GM23248 (cell line): ENCODE measurements at places on chromosomes 2 and 18. TPM values are rescaled to one million over a fixed set of nuclear protein-coding genes. Genes with fewer than 3 reads are reported as not detected.

COX5B gene
- total RNA-seq, result 175 and 211 TPM in 2 replicates

DNA sequence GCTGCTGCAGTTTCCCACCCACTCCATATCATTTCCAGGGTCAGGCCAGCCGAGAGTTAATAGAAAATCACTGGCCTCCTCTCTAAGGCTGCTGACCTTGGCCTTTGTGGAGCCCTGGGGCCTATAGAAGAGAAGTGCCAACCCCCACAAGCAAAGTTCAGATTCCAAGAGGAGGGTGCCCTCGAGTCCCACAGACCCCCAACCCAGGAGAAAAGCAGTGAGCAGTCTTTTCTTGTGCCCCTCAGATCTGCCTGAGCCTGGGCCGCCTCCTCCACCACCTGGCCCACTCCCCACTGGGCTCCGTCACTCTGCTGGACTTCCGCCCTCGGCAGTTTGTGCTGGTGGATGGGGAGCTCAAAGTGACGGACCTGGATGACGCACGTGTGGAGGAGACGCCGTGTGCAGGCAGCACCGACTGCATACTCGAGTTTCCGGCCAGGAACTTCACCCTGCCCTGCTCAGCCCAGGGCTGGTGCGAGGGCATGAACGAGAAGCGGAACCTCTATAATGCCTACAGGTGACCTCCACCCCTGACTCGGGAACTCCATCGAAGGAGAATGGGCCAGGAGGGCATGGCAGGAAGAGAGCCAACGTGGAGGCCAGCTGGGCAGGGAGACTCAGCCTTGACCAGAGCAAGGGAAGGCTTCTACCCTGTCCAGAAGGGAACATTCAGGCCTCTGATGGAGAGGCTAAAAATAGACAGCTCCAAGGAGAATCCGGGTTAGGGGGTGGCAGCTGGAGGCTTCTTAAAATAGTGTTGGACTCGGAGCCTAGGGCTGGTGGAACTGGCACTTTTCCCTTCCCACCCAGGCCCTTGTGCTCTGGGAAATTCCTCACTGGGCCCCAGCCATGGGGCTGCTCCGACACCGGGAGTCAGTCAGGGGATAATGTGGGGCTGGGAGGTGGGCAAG is 6.2 kb downstream of the PKDCC start:
- no peak for DNase-seq

- no peak for DNase-seq
Measured at GRCh38 chr2:66827851-66828250, 392.9 kb downstream of the MEIS1 start.

GRCh38 chr2:204315236-204315662 is 230.0 kb upstream of the PARD3B start:
- peak; percentile 10 for DNase-seq

DNA sequence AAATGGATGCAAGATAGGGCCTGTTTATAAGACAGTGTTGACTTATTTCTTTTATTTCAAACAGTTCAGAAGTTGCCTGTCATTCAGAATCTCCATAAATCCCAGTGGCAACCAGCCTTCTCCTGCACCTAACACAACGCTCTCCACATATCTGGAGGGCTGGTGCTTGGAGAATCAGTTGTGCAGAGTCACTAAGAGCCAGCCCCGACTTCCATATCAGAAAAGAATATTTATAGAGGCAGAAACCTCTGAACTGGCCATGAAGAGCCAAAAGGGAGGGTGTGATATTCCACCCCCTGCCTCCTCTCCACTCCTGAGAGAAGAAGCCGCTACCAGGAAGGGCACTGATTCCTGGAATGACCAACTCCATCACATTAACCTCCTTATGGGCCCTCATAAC is 34.0 kb upstream of the B4GALT6 start:
- no peak for DNase-seq

DNA sequence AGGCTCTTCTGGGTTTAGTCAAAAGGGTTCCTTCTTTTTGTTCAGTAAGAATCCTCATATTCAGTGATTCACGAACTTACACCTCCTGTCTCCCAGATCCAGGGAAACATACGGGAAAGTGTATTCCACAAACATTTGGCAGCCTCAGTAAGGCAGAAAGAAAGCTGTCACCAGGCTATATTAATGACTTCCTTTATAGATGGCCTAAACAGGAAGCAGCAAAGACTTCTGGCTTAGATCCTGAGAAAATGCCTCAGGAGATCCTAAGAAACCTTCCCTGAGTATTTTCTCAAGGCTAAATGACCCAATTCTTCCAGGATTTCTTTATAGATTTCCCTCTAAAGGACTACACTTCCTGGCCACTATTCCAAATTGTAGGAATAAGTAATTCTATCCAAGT is 1995.5 kb upstream of the CELF4 start:
- DNase-seq, result peak; percentile 11

SRD5A2 gene
- total RNA-seq, result not detected in 2 replicates

NRP2 gene
- total RNA-seq, result 9.0 and 36.7 TPM in 2 replicates

- no peak for DNase-seq
Measured at GRCh38 chr2:98522854-98523253, 78.2 kb downstream of the INPP4A start.

DNA sequence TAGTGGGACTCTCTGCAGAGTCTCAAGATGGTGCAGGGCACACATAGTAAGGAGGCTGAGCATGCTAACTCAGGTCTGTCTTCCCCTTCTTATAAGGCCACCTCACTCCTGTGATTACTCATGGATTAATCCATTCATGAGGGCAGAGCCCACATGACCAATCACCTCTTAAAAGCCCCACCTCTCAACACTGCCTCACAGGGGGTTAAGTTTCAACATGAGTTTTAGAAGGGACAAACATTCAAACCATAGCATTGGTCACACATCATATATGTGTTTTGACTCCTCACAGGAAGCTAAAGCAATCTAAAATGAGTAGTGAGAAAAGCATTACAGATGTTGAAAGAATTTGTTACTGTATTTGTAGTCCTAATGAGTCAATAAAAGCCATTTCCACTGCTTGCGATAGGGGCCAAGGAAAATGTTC is 57.5 kb downstream of the DTNA start:
- DNase-seq, result peak; percentile 94

ATP6V1C2 gene
- total RNA-seq, result not detected in 2 replicates

DNA sequence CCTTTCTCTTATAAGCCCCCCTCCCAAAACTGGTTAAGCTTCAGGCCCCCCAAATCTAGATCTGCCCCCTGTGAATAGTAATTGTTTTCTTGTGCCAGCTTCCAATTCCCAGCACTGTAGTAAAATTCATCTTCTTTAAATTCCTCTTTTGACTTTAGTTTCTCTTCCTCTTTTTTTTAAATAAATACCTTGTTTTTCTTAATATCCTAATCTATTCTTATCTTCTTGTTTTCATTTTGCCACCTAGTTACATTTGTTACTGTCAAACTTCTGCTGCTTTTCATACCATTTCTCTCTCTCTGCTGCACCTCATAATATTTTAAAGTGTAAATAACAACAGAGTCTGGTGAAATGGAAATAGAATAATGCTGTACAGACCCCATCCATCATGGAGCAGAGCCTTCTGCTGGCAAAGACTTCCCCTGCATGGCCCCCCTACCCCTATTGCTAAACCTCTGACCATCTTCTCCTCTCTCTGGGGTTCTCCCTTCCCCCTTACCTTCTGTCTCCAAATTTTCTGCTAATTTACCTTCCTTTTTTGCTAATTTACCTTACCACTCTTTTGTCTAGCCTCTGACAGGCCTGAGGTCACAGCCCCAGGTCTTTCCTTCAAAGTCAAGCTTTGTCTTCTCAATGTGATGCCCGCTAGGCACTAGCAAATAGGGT is 94.9 kb upstream of the PAPOLG start:
- no peak for DNase-seq

- DNase-seq, result no peak
Measured at GRCh38 chr18:58403799-58404455, 225.0 kb downstream of the ALPK2 start.

LHCGR gene
- total RNA-seq, result not detected in 2 replicates

GRCh38 chr2:197135806-197136205 is 174.8 kb downstream of the ANKRD44 start:
- no peak for DNase-seq

DNA sequence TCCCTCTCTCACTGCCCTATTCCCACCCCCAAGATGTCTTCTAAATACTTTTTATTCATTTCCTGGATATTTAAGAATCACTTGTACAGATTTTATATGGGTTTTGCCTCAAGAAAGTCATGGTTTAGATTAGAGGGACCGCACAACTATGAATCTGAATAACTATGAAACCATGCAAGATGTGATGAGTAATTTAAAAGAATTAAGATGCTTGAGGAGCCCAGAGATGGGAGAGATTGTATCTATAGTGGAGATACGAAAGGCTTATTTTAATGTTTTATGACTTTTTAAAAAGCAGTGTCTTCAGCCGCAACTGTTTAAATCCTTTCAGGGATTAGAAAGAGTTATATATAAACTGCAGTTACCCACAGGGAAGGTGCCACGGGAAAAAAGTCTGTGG is 324.1 kb downstream of the LPIN1 start:
- DNase-seq, result peak; percentile 64

UGP2 gene
- 151 and 168 TPM in 2 replicates for total RNA-seq

NGEF gene
- total RNA-seq, result 0.43 TPM in 1 of 2 replicates, not detected in the other

- DNase-seq, result no peak
Measured at GRCh38 chr18:71443706-71444480, 1100.2 kb downstream of the CBLN2 start.

GRCh38 chr2:28389399-28390240 is 3.0 kb upstream of the FOSL2 start:
- no peak for DNase-seq

DNA sequence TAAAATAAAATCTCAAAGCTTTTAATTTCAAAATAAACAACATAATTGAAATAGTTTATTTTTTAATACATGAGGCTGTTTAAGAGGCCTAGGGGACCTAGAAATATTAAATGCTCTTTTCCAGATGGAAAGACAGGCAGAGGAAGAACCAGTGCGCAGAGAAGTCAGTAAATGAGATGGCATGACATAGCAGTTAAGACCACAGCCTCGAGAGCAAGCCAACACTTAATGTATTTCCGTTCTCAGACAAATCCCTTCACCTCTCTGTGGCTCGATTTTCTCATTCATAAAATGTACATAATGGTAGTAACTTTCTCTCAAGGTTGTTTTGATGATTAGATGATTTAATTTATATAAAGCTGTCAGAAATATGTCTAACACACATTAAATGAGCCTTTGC is 405.1 kb upstream of the CWC22 start:
- no peak for DNase-seq
